ENCODE measurements at places on chromosomes 13 and 19.

DNA sequence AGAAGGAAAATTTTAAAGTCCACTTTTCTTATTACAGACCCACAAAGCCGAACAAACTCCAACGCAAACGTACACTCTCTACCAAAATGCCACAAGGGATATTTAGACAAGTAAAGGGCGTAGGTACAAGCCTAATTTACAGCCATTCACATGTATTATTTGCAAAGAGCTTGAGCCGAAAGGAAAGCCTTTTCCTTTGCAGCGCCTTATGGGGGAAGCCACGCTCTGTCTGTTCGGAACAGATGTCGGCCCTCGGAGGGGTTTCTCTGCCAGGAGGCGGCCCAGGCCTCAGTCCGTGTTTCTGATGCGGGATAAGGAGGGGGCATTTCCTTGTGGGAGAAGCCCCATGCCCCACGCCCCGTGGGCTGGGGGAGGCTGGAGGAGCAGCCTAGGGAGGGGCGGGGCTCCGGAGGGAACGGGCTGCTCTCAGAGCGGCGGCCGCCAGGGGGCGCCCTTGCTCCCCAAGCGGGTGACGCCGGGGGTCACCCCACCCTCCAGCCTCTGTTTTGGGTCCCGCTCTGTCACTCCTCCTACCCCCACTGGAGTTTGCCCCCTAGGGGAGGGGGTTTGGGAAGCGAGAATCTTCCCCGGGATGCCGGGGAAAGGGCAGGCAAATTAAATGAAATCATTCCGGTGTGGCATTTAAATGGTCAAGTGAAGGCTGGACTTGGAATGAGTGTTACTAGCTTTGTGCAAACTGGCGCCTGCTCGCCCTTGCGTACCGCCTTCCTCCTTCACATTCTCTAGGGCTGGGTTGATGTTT, 2.9 kb downstream of the HTR2A start:
- DNase-seq = no peak

GRCh38 chr13:113749967-113750366, 9.1 kb upstream of the TMEM255B start:
- DNase-seq = no peak

GRCh38 chr19:48969276-48970138, 4.4 kb downstream of the FTL start:
- no peak for DNase-seq

DNA sequence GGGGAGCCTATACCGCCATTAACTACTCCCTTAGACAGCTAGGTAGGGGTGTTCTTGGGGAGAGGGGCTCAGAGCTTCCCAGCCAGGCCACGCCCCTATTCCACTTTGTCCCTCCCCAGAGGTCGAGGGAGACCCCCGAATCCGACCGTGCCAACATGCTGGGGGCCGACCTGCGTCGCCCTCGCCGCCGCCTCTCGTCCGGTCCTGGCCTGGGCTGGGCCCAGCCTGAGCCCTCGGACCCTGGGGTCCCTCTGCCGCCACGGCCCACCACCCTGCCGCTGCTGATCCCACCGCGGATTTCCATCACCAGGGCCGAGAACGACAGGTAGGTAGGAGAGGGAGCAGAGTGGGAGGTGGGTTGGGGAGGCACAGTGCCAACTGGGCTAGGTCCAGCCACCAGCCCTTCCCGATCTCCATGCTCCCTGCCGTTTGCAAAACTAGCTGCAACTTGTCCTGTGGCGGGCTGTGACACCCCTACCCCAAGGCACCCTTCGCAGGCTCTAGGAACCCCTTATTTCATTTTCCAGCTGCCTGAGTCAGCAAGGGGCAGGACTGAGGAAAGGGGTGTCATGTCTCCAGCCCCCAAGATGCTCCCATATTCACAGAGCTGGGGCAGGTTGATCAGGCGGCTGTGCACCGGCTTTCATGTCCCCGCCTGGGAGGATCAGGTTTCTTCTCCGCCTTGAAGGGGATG, 2.6 kb upstream of the PDE4A start:
- no peak for DNase-seq

DNA sequence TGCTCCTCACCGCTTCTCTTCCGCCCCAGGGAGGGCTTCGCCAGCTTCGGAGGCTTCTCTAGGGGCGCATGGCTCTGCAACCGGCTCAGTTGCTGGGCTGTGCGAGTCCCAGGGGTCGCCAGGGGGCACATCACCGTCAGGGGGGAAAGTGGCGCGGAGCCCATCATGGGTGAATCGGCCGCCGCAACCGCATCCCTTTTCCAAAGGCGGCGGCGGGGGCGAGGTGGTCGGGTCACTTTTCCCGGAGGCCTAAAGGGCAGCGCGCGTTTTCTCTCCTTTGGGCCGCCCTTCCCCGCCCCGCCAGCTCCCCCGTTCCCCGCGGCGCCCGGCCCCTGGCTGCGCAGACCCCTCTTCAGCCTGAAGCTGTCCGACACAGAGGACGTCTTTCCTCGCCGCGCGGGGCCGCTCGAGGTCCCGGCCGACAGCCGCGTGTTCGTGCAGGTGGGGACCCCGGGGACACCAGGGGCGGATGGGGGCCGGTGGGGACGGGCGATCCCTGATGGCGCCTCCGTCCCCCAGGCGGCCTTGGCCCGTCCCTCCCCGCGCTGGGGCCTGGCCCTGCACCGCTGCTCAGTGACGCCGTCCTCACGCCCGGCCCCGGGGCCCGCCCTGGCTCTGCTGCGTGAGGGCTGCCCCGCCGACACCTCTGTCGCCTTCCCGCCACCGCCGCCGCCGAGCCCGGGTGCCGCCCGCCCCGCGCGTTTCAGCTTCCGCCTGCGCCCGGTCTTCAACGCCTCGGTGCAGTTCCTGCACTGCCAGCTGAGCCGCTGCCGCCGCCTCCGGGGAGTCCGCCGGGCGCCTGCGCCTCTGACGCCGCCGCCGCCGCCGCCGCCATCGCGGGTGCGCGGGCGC, 1.7 kb downstream of the TGFBR3L start:
- no peak for DNase-seq

All from stimulated activated CD8-positive, alpha-beta memory T cell treated with anti-CD3 and anti-CD28 coated beads, Interleukin-15, amount 100 ng/mL, for 4 hours (primary cell).